ENCODE measurements at places on chromosomes 1 and 21. TPM values are rescaled to one million over a fixed set of nuclear protein-coding genes. Genes with fewer than 3 reads are reported as not detected.

The PEAR1 gene
- total RNA-seq: 11.5 TPM

GRCh38 chr21:39385299-39386145 is 36.6 kb upstream of the HMGN1 start:
- H3K36me3 ChIP-seq: no peaks in the 10 kb centered on the region
- no peak for DNase-seq
- peak overlapping the region; percentile 35 for H3K4me3 ChIP-seq
- H3K4me1 ChIP-seq: peaks cover 47% of the 10 kb centered on the region
- H3K27me3 ChIP-seq: no peaks in the 10 kb centered on the region

The IGSF3 gene
- total RNA-seq: 38.5 TPM

GRCh38 chr1:10155087-10155712 is 55.2 kb upstream of the KIF1B start:
- no peaks in the 10 kb centered on the region for H3K4me1 ChIP-seq
- no peak overlapping the region for H3K4me3 ChIP-seq
- peaks cover 10% of the 10 kb centered on the region for H3K36me3 ChIP-seq
- H3K27me3 ChIP-seq: no peaks in the 10 kb centered on the region
- no peak for DNase-seq

The SLAMF8 gene
- total RNA-seq: 1.5 TPM

- H3K36me3 ChIP-seq: no peaks in the 10 kb centered on the region
- H3K4me1 ChIP-seq: peaks cover 40% of the 10 kb centered on the region
- peak overlapping the region; percentile 86 for H3K27ac ChIP-seq
Measured at GRCh38 chr1:205122489-205122882, 708 bp upstream of the RBBP5 start.

DNA sequence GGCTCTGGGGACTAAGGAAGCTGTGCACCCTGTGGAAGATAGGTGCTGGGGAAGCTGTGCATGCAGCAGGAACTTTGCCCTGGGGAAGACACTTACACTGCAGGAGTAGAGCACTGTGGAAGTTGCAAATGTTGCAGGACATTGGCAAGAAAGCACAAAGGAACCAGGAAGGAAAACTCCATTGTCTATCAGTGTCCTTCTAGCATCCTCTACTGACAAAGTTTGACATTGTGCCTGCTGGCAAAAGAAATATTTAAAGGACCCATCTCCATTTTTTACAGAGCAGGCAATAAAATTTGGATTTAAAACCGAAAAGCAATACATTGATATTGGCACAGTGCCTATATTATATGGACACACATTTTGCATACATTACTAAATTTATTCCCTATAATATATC is 394.1 kb downstream of the PBX1 start:
- H3K4me3 ChIP-seq: no peak overlapping the region
- no peak for DNase-seq
- H3K27ac ChIP-seq: no peak overlapping the region
- no peaks in the 10 kb centered on the region for H3K36me3 ChIP-seq
- no peaks in the 10 kb centered on the region for H3K27me3 ChIP-seq
- H3K4me1 ChIP-seq: peaks cover 35% of the 10 kb centered on the region

The NTMT2 gene
- total RNA-seq: not detected

The FCGR2B gene
- 10.3 TPM for total RNA-seq

DNA sequence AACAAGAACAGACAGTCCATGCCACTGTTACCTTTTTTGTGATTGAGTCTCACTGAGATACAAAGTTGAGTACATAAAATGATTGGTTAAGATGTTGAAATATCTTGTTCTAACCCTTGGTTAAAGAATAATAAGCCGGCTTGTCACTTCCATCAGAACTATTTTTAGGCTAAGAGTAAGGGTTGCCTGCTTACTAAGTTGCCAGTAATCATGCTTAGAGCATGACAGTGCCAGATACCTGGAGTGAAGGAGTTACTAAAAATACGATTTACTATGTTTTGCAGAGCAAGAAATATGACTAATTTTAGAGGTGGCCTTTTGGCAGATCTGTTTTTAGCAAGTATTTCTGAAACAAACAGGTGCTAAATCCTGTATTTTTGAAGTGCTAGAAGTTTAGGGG is 6.0 kb downstream of the HUNK start:
- no peaks in the 10 kb centered on the region for H3K27me3 ChIP-seq
- no peaks in the 10 kb centered on the region for H3K36me3 ChIP-seq
- no peaks in the 10 kb centered on the region for H3K4me1 ChIP-seq
- no peak overlapping the region for H3K4me3 ChIP-seq

DNA sequence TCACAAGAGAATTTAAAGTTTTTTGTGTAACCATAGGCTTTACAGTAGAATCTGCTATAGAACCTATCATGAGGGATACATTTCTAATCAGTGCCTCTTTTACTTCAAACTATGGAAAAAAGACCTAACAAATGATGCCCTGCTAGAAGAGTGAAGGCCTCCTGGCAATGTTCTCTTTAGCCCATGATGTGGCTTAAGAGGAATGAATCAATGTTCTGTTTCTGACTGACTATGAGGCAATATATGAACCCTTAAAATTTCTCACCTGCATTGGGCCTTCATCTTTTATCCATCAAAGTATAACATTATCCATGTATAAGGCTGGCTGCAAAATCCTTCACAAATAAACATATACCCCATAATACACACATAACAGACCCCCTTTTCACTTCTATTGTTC is 65.7 kb upstream of the IL12RB2 start:
- H3K4me1 ChIP-seq: no peaks in the 10 kb centered on the region
- H3K27me3 ChIP-seq: no peaks in the 10 kb centered on the region
- no peak overlapping the region for H3K4me3 ChIP-seq
- H3K27ac ChIP-seq: no peak overlapping the region

GRCh38 chr1:180253585-180254495 is 23.8 kb downstream of the LHX4 start:
- H3K27ac ChIP-seq: no peak overlapping the region
- H3K4me1 ChIP-seq: no peaks in the 10 kb centered on the region
- no peaks in the 10 kb centered on the region for H3K36me3 ChIP-seq
- DNase-seq: no peak
- H3K4me3 ChIP-seq: no peak overlapping the region
- H3K27me3 ChIP-seq: no peaks in the 10 kb centered on the region

DNA sequence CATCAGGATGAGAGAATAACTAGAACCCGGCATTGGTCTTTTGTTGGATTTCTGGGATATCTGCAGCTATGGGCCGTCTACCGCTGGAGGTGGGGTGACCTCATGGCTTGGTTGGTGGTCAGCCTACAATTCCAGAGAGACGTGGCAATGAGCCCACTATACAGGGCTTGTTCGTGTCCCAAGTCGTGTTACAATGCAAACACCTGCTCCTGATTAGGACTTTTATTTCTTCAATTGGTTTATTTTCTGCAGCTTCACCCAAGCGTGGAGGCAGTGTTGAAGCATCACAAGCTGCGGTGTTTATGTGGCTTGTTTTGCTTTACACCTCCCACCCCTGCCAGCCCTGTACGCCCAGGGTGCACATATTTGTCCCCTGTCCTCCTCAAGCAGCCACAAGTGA is 211.7 kb upstream of the TMEM51 start:
- peaks cover 66% of the 10 kb centered on the region for H3K4me1 ChIP-seq
- H3K36me3 ChIP-seq: no peaks in the 10 kb centered on the region
- H3K27me3 ChIP-seq: no peaks in the 10 kb centered on the region
- H3K4me3 ChIP-seq: no peak overlapping the region
- H3K27ac ChIP-seq: peak overlapping the region; percentile 54

GRCh38 chr1:186793582-186793927 is 35.2 kb upstream of the PLA2G4A start:
- no peaks in the 10 kb centered on the region for H3K36me3 ChIP-seq
- no peak overlapping the region for H3K27ac ChIP-seq
- no peak for DNase-seq
- H3K4me3 ChIP-seq: no peak overlapping the region

DNA sequence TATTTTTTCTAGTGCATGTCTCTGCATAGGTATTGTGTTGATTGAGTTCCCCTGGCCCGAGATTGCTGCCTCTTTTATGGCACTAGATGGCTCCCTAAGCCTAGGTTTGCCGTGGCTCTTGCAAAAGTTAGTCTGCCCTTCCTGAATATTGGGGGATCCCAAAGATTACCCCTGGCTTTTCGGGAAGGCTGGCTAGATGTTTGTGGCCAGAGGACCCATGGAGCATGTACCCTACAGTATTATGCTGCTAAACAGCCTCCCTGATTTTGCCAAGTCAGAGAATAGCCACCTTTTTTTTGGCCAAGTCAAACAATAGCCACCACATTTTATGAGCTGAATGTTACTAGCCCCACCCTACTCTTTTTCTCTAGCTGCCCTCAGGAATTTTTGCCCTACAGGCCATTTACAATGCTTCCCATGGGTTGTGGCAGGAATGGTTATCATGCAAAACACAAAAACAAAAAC is 343.2 kb downstream of the OLFM3 start:
- H3K4me1 ChIP-seq: no peaks in the 10 kb centered on the region
- H3K27me3 ChIP-seq: no peaks in the 10 kb centered on the region
- H3K36me3 ChIP-seq: no peaks in the 10 kb centered on the region
- H3K27ac ChIP-seq: no peak overlapping the region
- DNase-seq: no peak

- no peaks in the 10 kb centered on the region for H3K27me3 ChIP-seq
- peaks cover 15% of the 10 kb centered on the region for H3K4me1 ChIP-seq
Measured at GRCh38 chr1:210366767-210367166, 38.1 kb downstream of the HHAT start.

The NDUFV3 gene
- 48.4 TPM for total RNA-seq

DNA sequence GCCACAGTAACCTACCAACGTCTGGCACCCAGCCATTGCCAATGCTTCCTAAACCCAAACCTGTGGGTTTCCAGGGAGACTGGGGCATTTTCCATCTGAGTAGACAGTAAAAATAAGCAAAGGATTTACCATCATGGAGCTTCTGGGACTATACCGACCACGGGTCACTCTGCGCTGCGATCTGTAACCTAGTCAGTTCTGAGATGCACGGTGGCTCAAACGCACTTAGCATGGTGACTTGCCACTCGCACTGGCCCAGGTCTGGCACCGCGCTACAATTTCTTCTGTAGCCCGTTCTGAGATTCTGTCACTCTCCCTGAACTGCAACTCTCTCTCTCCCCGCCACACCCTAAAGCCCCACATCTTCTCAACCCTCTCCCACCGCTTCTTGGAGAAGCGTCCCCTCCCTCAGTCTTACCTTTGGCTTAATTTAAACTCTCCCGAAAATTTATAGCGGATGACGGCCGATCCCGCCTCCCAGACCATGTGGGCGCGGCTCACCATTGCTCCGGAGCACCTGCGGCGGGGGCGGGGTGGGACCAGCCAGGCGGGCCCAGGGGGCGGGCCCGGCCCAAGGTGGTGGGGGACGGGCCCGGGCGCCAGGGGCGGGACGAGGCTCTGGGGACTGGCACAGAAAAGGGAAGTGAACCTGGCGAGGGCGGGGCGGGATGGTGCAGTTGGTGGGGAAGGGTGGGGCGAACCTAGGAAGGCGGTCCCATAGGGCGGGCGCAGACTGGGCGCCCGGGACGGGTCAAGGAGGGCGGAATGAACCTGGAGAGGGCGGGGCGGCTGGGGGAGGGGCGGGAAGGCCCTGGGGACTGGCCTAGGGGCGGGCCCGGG is 493 bp upstream of the MAP3K21 start:
- DNase-seq: no peak
- H3K36me3 ChIP-seq: no peaks in the 10 kb centered on the region
- peak overlapping the region; percentile 68 for H3K4me3 ChIP-seq

The CELA2B gene
- not detected for total RNA-seq

GRCh38 chr1:165468726-165469249 is 23.9 kb upstream of the RXRG start:
- H3K36me3 ChIP-seq: no peaks in the 10 kb centered on the region
- no peaks in the 10 kb centered on the region for H3K27me3 ChIP-seq
- no peak overlapping the region for H3K4me3 ChIP-seq
- H3K27ac ChIP-seq: no peak overlapping the region
- H3K4me1 ChIP-seq: no peaks in the 10 kb centered on the region

- H3K36me3 ChIP-seq: no peaks in the 10 kb centered on the region
- no peak overlapping the region for H3K4me3 ChIP-seq
- no peaks in the 10 kb centered on the region for H3K27me3 ChIP-seq
- no peak overlapping the region for H3K27ac ChIP-seq
Measured at GRCh38 chr21:42579456-42580075, 65.9 kb downstream of the SLC37A1 start.

DNA sequence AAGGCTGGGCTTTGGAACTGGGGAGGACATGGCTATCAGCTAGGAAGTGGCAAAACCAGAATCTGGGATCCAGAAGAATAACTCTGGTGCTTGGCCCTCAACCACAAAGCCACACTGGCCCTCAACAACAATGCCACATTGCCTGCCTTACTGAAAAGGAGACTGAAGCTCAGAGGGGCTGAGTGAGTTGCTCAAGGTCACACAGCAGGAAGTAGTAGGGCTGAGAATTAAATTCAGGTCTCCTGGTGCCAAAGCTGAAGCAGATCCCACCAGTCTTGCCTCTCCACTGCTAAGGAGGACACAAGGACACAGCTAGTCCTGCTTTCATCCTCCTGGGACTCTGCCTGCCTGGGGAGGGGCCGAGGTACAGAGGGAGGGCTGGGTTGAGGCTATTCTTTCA is 29.4 kb upstream of the STUM start:
- no peak for DNase-seq
- H3K27ac ChIP-seq: no peak overlapping the region
- H3K36me3 ChIP-seq: no peaks in the 10 kb centered on the region
- no peaks in the 10 kb centered on the region for H3K4me1 ChIP-seq

The FMO2 gene
- 14.0 TPM for total RNA-seq

GRCh38 chr1:21750841-21751240 is 32.1 kb downstream of the USP48 start:
- no peaks in the 10 kb centered on the region for H3K27me3 ChIP-seq
- DNase-seq: no peak
- no peak overlapping the region for H3K4me3 ChIP-seq
- peaks cover 54% of the 10 kb centered on the region for H3K36me3 ChIP-seq

The DMAP1 gene
- 52.3 TPM for total RNA-seq

The OR2T2 gene
- not detected for total RNA-seq

The CCDC17 gene
- 1.5 TPM for total RNA-seq

DNA sequence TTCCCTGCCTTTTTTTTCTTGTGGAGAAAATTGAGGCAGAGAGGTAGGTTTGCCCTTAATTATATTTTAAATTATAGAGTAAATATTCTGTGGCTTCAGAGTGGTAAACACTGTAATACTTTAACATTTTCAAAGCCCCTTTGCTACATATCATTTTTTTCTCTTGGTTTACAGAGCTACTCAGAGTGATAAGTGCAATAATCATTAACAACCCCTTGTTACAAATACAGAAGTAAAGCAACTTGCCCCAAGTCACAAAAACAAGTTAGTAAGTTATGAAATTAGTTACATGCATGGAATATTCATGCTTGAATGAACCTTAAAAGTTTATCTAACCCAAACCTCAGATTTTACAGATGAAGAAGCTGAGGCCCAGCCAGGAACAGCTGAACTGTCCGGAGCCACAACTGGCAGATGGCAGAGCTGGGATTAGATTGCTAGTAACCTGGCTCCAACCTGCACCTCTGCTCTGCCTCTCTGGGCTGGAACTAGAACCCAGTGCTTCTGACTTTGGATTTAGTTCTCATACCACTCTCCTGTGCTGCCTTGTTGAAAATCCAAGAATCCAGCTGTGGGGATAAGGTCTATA is 48.7 kb downstream of the TNN start:
- no peaks in the 10 kb centered on the region for H3K36me3 ChIP-seq
- H3K4me1 ChIP-seq: no peaks in the 10 kb centered on the region
- H3K27ac ChIP-seq: no peak overlapping the region
- no peaks in the 10 kb centered on the region for H3K27me3 ChIP-seq
- no peak overlapping the region for H3K4me3 ChIP-seq
- no peak for DNase-seq

GRCh38 chr1:34265396-34265795 is 88.7 kb downstream of the C1orf94 start:
- H3K4me3 ChIP-seq: no peak overlapping the region
- no peak overlapping the region for H3K27ac ChIP-seq
- no peaks in the 10 kb centered on the region for H3K27me3 ChIP-seq
- no peaks in the 10 kb centered on the region for H3K36me3 ChIP-seq
